ENCODE measurements at places on chromosomes 4 and X.

- DNase-seq, result peak; percentile 52
These were observed at the start of gene ARMCX4 for GRCh38 chrX:101485212-101485949. Gene ARMCX4, plus strand, starts transcription at chrX:101485456. Its CDS starts 3,134 bp downstream, at chrX:101488590.

GRCh38 chr4:145231906-145232700 is 51.7 kb upstream of the OTUD4 start:
- DNase-seq, result no peak

DNA sequence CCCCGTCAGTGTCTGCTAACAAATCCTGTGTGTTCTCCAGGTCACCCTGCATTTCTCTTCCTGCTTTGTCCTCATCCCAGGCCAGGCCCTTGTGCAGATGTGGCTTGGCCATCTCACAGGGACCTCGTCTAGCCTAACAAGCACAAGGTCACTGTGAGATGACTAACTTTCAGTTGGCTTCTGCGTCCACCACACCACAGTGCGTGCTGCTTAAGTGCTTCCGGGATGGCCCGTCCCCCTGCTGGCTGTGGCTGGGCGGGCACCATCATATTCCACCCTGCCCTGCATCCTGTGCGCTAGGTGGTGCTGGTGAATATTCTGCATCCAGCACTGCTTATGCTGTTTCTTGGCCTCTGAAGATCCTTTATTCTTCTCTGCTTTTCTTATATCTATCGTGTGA is 33.8 kb downstream of the RBBP7 start:
- DNase-seq, result no peak

- DNase-seq, result no peak
These were observed 304.9 kb upstream of the KLF3 start for GRCh38 chr4:38359113-38359512.

DNA sequence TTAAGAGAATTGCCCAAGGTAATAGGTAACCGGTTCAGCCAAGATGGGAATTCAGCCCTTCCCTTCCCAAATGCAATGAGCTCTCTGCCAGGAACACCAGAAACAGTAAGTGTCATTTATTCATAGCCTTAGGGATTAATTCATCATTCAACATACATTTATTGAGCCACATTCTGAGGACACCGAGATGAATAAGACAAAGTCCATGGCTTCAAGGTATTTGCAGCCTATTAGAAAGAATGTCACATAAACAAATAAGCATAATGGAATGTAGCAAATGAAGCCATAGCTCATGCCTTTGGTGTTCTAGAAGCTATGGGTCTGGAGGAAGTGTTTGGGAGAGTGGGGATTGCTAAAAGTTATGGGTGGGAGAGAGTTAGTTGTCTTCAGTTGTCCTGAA is 6.3 kb upstream of the TAB3 start:
- no peak for DNase-seq

GRCh38 chr4:122826553-122827257 is at the start of gene FGF2:
Gene FGF2, plus strand, starts transcription at chr4:122826831. Its CDS starts 344 bp downstream, at chr4:122827175.
- peak; percentile 55 for DNase-seq

- DNase-seq, result no peak
These were observed 39.0 kb downstream of the DDX60 start for GRCh38 chr4:168279556-168279955.

DNA sequence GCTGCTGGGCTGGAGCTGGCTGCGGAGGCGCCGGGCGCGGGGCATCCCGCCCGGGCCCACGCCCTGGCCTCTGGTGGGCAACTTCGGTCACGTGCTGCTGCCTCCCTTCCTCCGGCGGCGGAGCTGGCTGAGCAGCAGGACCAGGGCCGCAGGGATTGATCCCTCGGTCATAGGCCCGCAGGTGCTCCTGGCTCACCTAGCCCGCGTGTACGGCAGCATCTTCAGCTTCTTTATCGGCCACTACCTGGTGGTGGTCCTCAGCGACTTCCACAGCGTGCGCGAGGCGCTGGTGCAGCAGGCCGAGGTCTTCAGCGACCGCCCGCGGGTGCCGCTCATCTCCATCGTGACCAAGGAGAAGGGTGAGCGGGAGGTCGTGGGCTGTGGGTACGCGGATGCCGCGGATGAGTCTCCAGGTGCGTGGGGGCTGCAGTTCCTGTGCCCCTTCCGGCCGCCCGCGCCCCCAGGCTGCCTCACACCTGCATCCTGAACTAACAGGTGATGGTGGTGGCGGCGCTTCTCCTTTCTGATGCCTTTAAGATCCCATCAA is 499 bp downstream of the CYP2U1 start:
- DNase-seq, result no peak
